ENCODE measurements at places on chromosomes 1 and 21. TPM values are rescaled to one million over a fixed set of nuclear protein-coding genes. Genes with fewer than 3 reads are reported as not detected.

CR1 gene
- total RNA-seq, result not detected

BRINP3 gene
- 0.26 TPM for total RNA-seq

TSPEAR gene
- not detected for total RNA-seq

RBM34 gene
- total RNA-seq, result 184 TPM

C1QB gene
- not detected for total RNA-seq

AADACL3 gene
- total RNA-seq, result not detected

OR2T2 gene
- total RNA-seq, result not detected

ST6GALNAC5 gene
- total RNA-seq, result 2.1 TPM

OPTC gene
- not detected for total RNA-seq

SPRR2A gene
- 7.0 TPM for total RNA-seq

GPR61 gene
- total RNA-seq, result not detected

RGL1 gene
- total RNA-seq, result 2.3 TPM

MXRA8 gene
- not detected for total RNA-seq

FAM177B gene
- not detected for total RNA-seq

AADACL4 gene
- total RNA-seq, result not detected

NR5A2 gene
- not detected for total RNA-seq

FNDC5 gene
- total RNA-seq, result not detected
